ENCODE measurements at places on chromosomes 13 and 19.
A peak's percentile ranks its signal among the peaks of the same experiment; 100 is the strongest.

DNA sequence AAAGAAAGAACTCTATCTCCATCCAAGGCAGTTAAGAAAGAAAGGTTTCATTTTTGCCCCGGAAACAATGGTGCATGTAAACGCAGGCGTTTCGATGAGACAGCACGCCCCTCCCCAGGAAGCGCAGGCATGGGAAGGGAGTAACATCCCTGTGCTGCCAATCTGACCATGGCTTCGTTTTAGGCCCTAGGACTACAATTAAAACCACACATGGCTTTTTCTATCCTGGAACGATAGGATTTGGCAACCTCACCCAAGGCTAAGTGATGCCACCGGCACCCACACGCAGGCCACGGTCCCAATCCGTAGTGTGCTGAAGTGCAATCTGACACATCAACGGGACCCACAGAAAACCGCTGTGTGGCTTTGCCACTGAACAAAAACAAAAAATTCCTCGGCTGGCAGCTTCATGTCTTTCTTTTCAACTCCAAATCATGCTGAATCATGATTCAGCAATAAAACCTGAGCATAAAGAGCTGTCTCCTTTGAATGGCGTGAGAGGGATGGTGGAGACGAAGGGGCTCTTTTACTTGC lies 24.2 kb downstream of the RANBP3 start:
- DNase-seq, result peak; percentile 21

- no peak for DNase-seq
Measured at GRCh38 chr19:19230999-19231398, 19.2 kb downstream of the NCAN start.

DNA sequence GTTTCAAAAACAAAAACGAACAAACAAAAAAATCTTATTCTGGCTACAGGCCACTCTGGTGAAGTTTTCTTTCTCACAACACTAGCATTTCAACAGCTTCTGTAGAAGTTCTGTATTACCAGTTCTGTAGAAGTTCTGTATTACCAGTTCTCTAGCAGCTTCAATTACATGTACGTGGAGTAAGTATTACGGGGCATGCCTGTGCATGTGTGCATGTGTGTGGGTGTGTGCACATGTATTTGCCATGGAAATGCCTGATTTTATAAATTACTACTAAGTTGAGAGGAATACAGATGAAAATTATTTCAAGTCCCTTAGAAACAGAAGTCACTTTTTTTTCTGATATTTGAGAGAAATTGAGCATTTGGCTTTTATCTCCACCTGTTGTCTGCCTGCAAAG lies 414.2 kb downstream of the FOXO1 start:
- DNase-seq, result no peak

DNA sequence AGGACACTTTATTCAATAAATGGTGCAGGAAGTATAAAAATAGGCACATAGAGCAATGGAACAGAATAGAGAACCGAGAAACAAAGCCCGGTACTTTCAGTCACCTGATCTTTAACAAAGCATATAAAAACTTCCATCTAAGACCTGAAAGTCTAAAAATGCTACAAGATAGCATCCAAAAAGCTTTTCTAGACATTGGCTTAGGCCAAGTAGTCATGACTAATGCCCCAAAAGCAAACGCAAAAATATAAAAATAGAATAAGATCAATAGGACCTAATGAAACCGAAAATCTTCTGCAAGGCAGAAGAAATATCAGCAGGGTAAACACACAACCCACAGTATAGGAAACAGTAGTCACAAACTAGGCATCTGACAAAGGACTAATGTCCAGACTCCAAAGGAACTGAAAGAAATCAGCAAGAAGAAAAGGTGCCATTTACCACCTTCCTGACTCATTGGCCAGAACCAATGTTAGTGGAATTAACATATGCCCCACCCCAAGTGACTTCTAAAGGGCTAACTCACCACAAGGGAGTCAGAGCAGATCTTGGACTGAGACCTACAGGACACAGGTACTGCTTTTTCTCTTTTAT lies 40.8 kb upstream of the CEACAM21 start:
- no peak for DNase-seq

DNA sequence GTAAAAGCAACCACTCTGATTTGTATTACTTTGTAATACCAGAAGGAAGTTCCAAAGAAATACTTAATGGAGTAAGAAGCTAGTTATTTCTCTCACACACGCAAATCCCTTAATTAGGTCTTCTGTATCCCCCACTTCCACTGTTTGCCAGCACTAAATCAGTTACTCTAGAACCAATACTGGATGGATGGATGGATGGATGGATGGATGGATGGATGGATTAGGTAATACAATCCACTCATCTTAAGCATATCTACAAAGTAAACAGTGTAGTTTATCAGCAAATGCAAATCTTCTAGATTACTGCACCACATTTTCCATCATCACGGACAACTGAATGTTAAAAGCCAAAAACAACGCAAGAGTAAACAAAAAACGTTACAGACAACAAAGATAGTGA lies 5.2 kb upstream of the EFNB2 start:
- no peak for DNase-seq

- no peak for DNase-seq
Measured at GRCh38 chr19:6378041-6378440, 2.3 kb upstream of the PSPN start.

GRCh38 chr19:47661161-47661560 lies 52.1 kb upstream of the EHD2 start:
- DNase-seq, result no peak

DNA sequence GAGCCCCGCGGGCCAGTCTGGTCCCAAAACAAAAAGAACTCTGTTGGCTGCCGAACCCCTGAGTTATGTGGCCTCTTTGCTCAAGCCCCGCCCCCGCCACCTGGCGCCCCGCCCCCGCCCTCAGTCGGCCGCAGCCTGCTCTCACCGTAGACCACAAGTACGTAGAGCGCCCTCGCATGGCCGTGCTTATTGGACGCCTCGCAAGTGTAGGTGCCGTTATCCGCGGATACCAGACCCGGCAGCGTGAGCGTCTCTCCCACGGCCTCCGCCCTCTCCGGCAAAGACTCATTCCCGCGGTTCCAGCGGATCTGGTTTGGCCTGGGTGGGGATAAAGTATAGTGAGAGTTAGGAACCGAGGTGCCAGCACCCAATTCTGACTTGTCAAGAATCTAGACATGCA lies 5.5 kb upstream of the ZNF428 start:
- peak; percentile 74 for DNase-seq

- no peak for DNase-seq
Measured at GRCh38 chr13:109647053-109647452, 139.3 kb downstream of the IRS2 start.

DNA sequence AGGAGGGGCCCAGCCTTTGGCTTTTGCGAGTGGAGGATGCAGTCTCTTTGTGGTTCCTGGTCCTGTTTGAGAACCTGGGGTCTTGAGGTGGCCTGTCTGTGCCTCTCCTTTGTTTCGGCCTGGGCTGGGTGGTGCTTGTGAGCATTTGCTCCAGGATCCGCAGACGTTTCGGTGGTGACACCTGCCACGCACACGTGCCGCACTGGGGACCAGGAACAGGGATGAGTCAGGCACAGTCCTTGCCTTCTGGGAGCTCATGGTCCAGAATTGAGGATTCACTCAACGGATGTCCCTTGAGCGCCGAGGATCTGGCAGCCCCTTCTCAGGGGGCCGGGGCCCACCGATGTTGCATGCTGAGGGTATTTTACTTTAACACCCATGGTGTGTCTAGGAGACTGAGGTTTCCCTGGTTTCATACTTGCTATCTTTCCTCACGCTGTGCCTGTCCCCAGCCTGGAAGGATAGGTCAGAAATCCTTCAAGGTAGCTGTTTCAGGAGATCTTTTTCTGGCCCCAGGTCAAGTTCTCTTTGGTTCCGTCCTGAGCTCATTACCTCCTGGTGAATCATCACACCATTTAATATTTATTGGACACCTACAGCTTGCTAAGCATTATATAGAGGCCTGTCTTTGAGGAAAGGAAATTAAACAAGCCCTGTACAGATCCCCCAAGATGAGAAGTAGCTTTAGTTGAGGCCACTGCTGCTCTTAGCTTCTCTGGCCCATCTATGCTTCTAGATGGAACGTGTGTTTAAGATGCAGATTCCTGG lies 5.1 kb downstream of the HDGFL2 start:
- no peak for DNase-seq

Measured in activated T-cell treated with anti-CD3 and anti-CD28 coated beads for 4 hours (primary cell).